ENCODE measurements at places on chromosomes 1 and 21.

GRCh38 chr21:28826569-28826968 lies 166.1 kb downstream of the LTN1 start:
- no peak for DNase-seq

- no peak for DNase-seq
Measured at GRCh38 chr1:229642376-229642775, 16.3 kb downstream of the URB2 start.

DNA sequence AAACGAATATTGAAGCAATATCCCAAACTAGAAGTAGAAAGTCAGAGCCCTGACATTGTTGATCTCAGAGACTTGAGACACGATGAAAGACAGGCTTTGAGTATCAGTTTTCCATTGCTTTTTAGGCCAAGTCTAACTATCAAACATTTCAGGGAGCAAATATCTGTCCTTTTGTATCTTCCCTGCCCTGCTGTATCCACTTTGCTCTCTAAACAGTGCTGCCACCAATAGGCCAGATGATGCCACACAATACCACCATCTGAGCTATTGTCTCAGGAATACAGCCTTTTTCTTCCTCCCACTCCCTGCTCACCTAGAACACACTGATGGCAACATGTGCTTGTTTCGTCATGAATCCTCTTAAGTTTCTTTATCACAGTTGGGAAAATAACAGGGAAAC lies 62.6 kb upstream of the SPAG17 start:
- no peak for DNase-seq

DNA sequence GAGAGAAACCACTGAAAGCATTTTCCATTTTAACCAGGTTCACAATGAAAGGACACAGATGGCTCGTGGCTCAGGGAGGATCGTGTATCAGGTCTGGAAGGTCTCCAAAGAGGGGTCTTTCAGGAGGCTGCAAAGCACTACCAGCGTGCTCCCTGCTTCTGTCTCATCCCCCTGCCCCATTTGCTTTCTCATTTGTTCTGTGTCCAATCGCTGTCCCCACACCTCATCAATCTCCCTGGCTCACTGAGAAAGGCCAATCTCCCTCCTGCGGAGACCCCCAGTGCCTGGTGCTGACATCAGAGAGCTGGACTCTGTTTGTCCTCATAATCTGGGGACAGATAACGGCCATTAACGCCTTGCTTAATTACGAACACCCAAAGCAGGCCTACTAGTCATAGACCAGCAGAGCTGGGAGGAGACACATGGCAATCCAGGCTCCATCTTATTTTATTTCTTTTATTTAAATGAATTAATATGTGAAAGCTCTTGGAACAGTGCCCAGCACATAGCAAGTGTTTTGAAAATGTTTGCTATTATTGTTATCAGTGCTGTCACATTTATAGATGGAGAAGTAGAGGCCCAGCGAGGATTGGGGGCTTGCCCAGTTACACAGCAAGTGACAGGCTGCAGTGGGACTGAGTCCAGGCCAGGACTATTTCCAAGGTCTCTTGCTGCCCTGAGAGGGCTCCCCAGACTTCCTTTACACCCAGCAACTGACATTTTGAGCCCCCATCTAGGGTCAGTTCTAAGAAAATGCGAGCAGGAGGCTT lies 341.0 kb upstream of the USP24 start:
- no peak for DNase-seq

DNA sequence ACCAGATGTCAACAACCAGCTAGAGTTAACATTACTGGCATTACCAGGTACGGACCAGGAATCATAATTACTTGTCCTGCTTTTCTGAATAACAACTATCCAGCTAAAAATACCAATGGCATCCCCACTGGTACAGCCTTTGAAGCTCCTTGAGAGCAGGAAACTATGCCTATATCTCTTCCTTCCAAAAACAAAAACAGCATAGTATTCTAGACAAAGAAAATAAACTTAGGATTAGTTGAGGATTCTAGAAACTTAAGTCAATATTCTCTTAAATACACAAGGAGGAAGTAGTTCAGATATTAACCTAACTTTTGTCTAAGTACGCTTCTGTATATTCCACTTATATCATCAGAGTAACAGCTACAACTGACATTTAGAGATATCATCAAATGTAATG lies 3.0 kb downstream of the FUBP1 start:
- DNase-seq, result no peak

DNA sequence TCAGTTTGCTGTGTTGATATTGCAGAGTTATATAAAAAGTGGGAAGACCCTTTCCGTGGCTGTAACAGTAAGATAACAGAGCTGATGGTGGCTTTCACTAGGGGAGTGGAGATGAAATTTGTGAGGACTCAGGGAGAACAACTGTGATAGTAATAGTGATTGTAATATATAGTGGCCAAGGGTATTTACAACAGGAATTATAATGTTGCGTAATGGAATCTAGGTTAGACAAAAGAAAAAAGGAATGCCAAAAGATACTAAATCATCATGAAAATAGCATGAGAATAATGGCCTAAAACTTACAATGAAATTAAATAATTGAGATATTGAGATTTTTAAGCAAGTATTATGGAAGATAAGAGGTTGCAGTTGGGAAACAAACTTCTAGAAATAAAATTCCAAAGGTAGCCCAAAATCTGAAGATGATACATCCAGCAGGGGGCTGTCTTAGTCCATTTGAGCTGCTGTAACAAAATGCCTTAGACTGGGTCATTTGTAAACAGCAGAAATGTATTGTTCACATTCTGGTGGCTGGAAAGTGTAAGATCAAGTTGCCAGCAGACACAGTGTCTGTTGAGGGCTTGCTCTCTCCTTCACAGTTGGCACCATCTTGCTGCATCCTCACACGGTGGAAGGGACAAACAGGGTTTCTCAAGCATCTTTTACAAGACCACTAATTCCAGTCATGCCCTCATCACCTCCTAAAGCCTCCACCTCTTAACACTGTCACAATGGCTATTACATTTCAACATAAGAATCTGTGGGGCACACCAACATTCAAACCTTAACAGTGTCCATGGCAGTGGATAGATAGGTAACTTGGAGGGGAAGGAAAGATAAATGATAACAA lies 711.2 kb downstream of the MRPL39 start:
- DNase-seq, result no peak

- no peak for DNase-seq
Measured at GRCh38 chr1:33641104-33641830, 168.8 kb downstream of the ZSCAN20 start.

DNA sequence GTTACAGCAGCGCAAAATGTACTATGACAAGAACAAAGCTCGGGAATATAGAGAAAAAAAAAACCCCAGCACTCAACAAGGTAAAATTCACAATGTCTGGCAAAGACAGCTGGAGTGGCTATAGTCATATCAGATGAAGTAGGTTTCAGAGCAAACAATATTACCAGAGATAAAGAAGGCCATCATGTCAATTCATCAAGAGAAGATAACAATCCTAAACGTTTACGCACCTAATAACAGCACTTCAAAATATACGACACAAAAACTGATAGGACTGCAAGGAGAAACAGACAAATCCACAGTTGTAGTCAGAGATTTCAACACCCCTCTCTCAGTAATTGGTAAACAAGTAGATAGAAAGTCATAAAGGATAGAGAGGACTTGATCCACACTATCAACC lies 455.2 kb downstream of the PTPRU start:
- DNase-seq, result no peak

DNA sequence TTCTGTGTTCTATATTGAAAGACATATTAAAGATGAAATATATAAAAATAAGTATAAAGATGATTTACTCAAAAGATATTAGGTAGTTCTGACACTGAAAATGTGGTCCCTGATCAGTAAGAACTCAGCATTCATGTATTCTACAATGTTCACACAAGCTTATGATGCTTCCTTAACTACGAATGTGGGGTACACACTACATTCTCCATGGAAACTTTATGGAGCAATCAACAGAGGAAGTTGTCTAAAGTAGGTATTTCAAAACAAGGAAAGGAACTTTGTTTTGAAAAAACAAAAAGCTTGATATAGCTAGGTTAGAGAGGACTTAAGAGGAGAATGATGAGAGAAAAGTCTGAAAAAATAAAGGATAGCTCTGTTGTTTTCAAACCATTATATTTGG lies 119.7 kb upstream of the RGS18 start:
- DNase-seq, result no peak

DNA sequence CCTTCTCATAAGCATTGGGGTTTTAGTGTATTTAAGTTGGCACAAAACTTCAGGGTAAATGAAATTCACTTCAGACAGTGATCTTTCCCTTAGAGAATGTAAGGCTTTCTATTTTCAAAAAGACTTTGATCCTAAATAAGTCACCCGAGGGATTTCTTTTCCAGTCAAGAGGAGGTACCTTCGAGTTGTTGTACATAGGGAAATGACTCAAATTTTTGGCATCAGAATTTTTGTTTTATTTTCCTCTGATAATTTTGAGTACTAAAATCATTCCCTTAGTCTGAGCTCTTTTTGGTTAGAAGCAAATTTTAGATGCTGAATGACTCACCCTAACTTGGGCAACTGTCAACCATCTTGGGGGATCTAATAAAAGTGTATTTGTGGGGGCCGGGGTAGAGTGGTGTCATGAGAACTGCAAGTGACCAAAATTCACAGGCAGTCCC lies 193.9 kb downstream of the DHRS3 start:
- DNase-seq, result no peak

GRCh38 chr1:212212906-212213305 lies 72.3 kb upstream of the PPP2R5A start:
- DNase-seq, result no peak

Measured in vagina (tissue), 2 donors.